ENCODE measurements at places on chromosomes 5 and 9. TPM values are rescaled to one million over a fixed set of nuclear protein-coding genes. Genes with fewer than 3 reads are reported as not detected.
A peak's percentile ranks its signal among the peaks of the same experiment; 100 is the strongest.

The CER1 gene
- total RNA-seq: 0.74 TPM

The OTP gene
- total RNA-seq: not detected

The CDKN2B-AS1 gene
- total RNA-seq: 2.2 TPM

The OR1J2 gene
- not detected for total RNA-seq

The HSPA9 gene
- total RNA-seq: 159 TPM

The ANKRD18B gene
- total RNA-seq: 7.1 TPM

The BAG1 gene
- 46.8 TPM for total RNA-seq

The EGFLAM gene
- total RNA-seq: 17.4 TPM

The HRCT1 gene
- total RNA-seq: 0.42 TPM

DNA sequence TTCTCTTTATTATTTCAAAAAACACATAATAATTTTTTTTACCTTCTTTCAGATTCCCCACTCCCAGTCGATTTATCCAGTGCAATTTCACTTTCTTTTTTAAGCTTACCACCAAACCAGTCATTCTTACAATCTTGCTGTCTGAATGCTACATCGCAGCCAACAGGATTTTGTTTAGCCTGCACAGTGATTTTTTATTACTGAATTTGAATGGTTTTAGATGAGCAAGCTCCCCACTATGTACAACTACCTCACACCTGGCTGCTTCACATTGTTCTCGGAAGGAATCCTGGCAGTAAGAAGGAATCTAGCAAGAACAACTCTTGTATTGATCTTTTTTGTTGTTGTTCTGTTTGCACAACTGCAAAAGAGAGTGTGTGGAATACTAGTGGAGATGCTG is 668.1 kb upstream of the WWC1 start:
- no peak for DNase-seq

- DNase-seq: peak; percentile 52
Measured at GRCh38 chr9:34430843-34431437, 27.4 kb downstream of the FAM219A start.

DNA sequence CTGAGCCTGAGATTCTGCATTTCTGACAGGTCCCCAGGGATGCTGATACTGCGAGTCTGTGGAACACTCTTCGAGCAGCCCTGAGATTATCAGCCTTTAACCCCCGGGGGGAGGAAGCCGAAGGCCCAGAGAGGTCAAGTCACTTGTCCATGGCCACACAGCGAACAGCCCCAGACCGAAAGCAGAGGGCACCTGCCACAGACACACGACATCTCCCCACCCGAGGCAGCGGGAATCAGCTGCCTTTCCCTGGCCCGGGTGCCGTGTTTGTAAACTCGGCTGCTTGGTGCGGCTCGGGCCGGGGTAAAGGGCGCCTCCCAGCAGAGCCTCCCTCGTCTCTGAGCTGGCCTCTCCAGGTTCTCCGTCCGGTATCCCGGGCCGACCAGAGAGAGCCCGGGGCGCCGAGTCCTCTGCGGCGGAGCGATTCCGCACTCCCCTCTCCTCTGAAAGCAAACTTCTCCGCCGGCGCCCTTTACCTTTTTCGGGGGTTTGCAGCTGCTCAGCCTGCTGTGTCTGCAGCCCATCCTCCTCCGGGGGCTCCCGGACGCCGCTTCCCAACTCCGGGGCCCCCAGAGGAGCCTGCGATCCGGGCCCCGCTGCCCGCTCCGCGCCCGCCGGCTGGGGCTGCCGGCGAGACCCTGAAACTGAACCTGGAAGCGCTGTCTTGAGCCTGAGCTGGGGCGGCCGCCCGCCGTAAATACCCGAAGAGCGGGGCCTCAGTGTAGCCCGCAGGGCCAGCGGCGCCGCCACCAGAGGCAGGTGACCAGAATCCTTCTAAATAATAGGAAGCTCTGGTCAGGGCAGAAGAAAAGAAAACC is at the start of gene CCDC69:
Gene CCDC69 (minus strand): TSS at position 646 of the 818 bp plus-strand sequence. CDS start 122 bp downstream, at position 524.
- DNase-seq: no peak

DNA sequence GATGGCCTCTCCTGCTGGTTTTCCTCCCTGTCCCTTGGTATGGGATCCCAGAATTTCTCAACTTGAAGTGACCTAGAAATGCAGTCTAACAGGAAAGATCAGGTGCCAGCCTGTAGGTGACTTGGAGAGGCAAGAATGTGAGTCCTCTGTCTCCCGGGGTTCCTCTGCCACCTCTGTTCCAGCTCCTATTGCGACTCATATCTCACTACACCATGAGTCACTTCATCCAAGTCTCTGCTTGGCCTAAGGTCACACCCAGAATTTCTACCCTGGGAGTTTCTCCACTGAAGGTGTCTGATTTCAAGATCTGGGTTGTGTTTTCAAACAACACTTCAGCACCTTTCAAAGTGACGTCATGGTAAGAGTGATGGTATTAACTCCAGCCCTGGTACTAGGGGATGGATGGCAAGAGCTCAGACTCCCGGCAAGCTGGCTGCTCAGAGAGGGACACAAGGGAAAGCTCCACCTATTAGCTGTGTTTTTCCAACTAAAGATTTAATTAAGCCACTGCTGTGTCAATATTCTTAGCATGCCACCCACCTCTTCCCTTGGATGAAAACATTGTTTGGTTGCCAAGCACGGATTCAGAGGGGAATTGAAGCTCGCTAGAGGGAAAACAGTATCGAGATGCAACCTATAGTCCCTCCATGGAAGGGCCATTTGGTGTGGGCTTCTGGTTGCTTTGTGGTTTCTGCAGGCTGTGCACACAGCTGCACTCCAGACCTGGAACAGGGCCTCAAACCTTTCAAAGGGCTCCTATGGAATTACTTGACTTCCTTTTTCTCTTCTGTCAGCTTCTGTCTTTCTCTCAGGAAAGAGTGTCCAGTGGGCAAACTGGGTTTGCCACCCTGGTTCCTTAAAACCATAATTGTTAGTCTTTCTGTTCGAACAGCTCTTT is 205.7 kb downstream of the GAS1 start:
- no peak for DNase-seq

DNA sequence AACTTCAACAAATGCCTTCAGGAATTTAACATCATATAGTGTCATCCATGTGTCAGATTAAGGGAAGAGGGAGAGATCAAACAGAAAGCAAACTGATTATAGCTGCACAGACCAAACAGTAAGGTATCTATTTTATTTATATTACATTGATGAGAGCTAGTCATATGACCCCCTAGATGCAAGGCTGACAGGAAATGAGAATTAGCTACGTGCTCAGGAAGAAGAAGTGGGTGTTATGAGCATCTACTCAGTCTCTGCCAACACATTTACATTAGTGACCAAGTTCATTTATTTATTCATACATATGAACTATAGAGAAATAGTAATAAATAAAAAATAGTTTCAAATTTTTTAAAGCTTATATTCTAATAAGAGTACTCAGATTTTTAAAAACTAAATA is 787.3 kb downstream of the KCTD16 start:
- DNase-seq: no peak

DNA sequence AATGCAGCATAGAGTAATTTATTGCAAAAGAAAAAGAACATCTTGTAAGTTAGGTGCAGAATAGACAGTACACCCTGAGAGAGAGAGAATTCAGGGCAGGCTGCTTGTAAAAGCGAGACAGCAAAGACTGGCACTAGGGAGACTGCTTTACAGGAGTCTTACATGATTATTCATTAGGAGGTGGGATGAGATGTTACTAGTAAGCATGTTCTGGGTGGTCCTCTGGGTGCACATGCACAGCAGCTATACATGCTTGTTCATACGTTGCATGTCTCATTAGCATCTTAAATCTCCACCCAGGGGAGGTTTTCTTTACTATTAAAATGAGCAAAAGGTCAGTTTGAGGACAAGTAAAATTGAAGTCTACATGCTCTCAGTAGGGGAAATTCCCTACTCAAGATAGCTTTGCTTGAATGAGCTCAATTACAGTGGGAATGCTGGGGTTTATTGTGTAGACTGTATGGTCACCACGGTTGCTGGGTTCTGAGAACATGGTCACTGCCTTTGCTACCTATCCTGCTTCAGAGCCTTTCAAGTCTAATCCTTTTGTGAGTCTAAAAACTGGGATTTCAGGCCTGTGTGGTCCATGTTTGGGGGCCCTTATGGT is 60.6 kb downstream of the RGS7BP start:
- no peak for DNase-seq

DNA sequence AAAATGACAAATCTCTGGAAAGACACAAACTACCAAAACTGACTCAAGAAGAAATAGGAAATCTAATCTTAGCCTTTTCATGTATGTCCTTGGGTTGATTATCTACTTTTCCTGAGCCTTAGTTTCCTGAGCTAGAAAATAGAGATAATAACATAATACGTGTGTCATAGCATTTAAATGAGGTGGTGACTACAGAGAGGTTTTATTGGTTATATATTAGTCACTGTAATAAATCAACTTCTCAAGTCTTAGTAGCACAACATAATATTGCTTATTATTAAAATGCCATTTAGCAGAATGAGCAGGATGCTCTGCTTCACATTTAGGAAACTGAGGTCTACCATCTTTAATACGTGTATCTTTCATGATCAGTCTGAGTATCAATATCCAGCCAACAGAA is 7.1 kb upstream of the PJA2 start:
- no peak for DNase-seq

- DNase-seq: no peak
Measured at GRCh38 chr5:79982136-79982535, 8.9 kb downstream of the MTX3 start.

DNA sequence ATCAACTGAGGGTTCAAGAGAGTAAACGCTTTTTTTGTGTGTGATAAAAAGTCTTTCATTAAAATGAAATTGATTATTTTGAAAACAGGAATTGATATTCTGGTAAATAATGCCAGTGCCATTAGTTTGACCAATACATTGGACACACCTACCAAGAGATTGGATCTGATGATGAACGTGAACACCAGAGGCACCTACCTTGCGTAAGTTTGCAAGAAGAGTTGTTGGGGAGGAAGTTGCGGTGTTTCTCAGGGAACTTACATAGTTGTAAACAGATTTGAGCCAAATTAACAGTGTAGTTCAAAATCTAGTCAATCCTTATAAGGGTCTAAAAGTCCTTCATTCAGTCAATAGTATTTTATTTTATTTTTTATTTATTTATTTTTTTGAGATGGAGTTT is 28.9 kb downstream of the HSDL2 start:
- no peak for DNase-seq

- DNase-seq: no peak
Measured at GRCh38 chr9:27292659-27293405, 4.1 kb downstream of the EQTN start.
